ENCODE measurements at places on chromosomes 11 and 22. TPM values are rescaled to one million over a fixed set of nuclear protein-coding genes. Genes with fewer than 3 reads are reported as not detected.

The CXCR5 gene
- not detected for total RNA-seq

- no peak for DNase-seq
These were observed 11.9 kb downstream of the MGAT3 start for GRCh38 chr22:39468487-39469325.

GRCh38 chr11:66467034-66467659 is 442 bp downstream of the PELI3 start:
- DNase-seq = no peak

GRCh38 chr22:30445438-30446145 is 20.0 kb downstream of the MTFP1 start:
- DNase-seq = no peak

- no peak for DNase-seq
These were observed 27.9 kb upstream of the MOB2 start for GRCh38 chr11:1514336-1515061.

The P2RX6 gene
- total RNA-seq = 68.9 TPM

Data from gastrocnemius medialis (tissue), 4 donors.